HS-27A (cell line): ENCODE measurements at places on chromosomes 3 and 15.
A peak's percentile ranks its signal among the peaks of the same experiment; 100 is the strongest.

DNA sequence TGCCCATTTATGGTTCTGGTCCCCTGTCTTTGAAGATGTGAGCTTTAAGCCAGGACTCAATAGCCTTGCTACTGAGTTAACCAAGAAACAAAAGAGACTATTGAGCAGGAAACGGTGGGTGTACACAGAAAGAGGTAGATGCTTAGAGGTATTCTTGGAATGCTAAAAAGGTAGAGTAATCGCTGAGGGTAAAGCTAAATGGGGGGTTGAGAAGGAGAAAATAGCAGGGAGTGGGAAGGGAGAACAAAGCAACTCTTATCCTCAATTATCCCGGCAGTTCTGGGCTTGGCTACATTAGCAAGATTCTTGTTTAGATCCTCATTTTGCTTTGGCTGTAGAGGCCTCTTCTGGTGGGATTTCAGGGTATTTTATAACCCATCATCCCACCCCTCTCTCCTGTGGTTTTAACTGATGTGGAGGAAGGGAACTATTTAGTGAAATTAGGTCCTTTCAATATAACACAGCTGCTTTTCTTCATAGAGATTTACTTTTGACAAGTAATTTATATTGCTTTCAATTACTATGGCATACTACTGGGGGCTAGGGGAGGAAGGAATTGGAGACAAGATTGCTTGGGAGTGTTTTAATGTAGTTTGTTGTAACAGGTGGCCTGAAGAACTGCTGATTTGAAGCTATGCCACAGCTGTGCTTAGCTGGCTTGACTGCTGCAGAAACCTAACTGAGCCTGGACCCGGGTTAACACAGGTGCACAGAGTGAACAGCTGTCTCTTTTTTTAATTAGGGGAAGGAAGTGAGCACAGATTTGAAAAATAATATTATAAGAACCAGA lies 234.3 kb upstream of the CCDC54 start:
- no peak for DNase-seq

DNA sequence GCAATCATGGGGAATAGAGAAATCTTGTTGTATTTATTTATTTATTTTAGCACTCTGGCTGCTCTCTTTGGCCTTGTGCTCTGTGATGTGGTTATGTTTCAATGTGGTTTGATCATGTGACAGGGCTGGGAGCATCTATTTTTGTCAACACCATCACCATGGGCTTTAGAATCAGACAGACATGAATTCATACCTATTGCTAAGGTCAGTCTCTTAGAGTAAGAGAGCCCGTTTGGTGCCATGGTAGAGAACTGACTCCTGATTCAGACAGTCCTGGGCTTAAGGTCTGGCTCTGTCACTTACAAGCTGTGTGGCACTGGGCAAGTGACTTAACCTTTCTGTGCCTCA lies 157.0 kb downstream of the RYR3 start:
- no peak for DNase-seq

DNA sequence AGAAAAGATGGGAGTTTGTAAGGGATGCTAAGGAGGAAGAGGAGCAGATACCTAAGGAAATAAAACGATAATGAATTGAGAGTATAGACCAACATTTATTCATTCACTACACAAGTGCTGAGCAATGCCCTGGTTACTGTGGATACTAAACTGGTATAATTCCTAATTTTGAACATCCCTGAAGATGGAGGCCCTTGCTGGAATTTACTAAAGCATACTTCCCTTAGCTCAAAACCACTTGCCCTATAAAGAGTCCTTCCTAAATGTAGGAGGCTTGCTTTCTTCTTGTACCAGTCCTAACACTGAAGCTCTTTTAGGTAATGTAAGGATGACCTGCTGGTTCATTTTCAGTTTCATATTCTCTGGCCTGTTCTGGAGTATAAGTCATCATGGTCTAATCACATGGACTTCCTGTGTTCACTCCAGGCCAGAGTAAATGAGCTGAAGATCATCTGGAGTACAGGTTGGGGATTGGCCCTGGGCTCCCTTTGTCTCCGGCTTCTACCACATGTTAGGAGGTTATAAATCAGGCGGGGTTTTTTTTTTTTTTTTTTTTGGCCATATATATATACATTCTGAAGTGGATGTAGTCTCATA lies 40.1 kb upstream of the MTMR10 start:
- no peak for DNase-seq

DNA sequence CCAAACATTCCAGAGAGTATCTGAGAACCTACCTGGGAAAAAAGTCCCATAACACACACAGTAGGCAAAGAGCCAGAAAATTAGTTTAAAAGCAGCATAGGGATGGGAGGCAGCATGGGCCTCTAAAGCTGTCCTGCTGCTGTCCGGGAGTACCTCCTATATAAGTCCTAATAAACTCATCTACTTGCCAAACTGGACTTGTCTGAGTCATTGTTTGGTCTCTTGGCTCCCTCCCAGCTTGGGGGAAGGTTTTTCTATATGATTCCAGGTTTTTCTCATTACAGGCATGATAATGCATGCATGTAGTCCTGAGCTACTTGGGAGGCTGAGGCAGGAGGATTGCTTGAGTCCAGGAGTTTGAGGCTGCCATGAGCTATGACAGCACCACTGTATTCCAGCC lies 17.5 kb upstream of the HACD2 start:
- peak; percentile 59 for DNase-seq

DNA sequence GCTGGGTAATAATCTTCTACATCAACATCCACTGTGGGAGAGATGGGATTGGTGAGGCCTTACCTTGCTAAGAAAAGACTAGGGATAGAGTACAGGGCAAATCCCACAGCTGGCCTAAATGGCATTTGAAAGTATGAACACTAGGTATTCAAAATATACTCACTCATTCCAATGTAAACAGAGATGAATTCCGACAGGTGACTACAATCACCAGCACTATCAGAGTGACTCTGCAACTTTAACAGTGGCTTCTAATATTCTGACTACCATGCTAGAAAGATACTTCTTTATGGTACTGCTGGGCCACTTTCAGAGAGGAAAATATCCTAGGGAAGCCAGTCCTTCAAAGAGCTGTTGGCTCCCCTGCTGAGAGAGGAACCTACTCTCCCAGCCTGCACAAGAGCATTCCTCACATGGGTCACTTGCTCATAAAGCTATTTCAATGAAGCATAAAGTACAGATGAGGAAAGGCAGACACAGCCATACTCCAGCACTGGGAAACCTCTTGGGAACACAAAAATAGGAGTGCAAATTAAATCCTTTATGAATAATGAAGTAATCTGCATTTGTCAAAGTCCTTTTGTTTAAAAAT lies 21.5 kb upstream of the MAN2C1 start:
- DNase-seq, result no peak

GRCh38 chr3:23385327-23385726 lies 182.2 kb downstream of the UBE2E2 start:
- DNase-seq, result no peak

GRCh38 chr15:95563634-95564033 lies 766.9 kb upstream of the NR2F2 start:
- DNase-seq, result no peak

- no peak for DNase-seq
These were observed 44.9 kb upstream of the ZNF385D start for GRCh38 chr3:21795921-21796320.

- no peak for DNase-seq
These were observed 19.3 kb upstream of the LZTFL1 start for GRCh38 chr3:45861043-45861719.

- DNase-seq, result no peak
These were observed at the start of gene TRAT1 for GRCh38 chr3:108822123-108822897. Gene TRAT1 (plus strand): TSS chr3:108822786. CDS start chr3:108822928, 142 bp downstream.

DNA sequence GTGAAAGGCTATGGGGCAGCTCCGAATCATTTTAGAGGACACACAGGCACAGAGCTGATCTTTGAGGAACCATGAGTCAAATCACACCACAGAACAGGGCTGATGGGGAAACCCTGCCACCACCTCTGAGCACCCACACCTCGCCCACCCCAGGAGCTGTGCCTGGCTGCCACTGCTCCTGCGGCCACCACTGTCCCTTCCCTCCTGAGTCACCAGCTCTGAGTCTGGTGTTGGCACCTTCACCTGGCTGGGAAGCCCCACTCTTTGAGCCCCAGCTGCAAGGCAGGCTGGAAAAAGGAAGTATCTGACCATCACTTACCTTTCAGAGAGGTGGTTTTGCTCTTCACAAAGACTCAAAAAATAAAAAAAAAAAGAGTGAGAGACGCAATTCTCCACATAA lies 63.6 kb upstream of the MEF2A start:
- no peak for DNase-seq

GRCh38 chr3:142232340-142232739 lies 7.0 kb upstream of the GK5 start:
- DNase-seq, result no peak

- DNase-seq, result no peak
These were observed 106.7 kb downstream of the C3orf70 start for GRCh38 chr3:185046164-185046515.

- DNase-seq, result no peak
These were observed 445.2 kb downstream of the ZBBX start for GRCh38 chr3:166934879-166935278.

DNA sequence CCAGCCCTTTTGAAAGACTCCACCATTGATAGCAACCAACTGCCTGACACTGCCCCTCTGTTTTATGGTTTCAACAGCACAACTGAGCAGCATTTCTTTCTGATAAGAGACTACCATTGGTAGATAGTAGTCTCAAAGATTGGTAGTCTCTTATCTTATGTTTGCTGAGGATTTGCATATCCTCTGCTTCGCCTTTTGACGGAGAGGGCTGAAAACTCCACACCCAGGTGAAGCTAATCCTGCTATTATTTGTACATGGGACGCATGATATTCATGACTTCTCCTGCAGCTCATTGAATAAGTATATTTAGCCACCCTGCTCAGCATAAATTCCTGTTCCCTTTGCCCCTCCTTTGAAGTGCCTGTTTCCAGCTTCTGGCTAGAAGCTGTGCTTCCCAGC lies 119.4 kb upstream of the STRIT1 start:
- DNase-seq, result no peak

GRCh38 chr3:149186219-149186618 lies 35.4 kb downstream of the CP start:
- no peak for DNase-seq

DNA sequence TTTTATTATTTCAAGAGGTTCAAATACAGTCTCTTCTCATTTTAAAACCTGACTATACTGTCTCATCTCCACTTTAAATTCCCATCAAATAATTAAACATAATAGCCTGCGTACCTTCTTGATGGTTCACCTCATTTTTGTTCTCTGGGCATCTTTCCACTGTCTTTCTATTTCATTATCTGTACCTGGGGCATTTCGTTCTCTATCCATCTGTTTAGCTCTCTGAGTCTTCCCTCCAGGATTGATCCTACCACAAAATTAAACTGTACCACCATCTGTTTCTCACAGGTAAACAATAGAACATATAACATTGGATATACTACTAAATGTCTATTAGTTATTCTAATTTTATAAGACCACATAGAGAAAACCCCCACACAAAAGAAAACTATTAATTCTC lies 1331.4 kb downstream of the NSUN3 start:
- no peak for DNase-seq

- DNase-seq, result peak; percentile 67
These were observed 76.0 kb downstream of the ZNF609 start for GRCh38 chr15:64536244-64536836.

- no peak for DNase-seq
These were observed 312.1 kb downstream of the SOX2 start for GRCh38 chr3:182023843-182024242.

- DNase-seq, result no peak
These were observed 17.4 kb downstream of the DET1 start for GRCh38 chr15:88529021-88529630.

- DNase-seq, result no peak
These were observed 660.9 kb upstream of the CBLB start for GRCh38 chr3:106529738-106530137.

DNA sequence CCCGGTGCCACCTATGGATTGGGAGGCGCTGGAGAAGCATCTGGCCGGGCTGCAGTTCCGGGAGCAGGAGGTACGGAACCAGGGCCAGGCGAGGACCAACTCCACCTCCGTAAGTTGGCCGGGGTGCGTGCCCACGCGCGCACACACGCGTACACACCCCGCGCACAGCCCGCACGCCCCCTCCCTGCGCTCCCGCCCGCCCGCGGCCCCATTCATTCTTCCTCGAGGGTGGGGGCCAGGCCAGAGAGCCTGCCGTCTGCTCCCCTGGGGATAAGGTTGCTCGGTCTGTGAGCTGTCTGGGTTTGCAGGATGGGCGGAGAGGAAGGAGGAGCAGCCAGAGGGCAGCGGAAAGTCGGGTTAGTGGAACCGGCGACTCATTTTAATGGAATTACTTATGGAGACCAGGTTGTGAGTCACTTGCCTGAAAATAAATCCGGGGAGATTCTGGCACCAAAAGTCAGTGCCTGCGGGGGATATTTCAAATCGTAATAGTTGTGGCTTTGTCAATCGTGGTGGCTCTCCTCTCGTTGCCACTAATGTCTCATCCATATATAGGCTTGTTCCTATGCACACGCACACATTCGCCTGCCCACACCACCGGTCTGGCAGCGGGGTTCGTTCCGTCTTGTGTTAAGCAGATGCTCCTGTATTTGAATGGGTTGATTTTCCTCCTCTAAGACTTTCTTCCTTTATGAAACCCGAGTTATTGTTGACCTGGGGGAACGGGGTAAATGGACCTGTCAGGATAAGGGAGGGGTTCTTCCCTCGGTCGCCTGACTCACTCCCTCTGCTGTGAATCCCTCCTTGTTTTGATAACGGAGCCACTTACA lies 223.4 kb upstream of the IL12A start:
- peak; percentile 97 for DNase-seq

DNA sequence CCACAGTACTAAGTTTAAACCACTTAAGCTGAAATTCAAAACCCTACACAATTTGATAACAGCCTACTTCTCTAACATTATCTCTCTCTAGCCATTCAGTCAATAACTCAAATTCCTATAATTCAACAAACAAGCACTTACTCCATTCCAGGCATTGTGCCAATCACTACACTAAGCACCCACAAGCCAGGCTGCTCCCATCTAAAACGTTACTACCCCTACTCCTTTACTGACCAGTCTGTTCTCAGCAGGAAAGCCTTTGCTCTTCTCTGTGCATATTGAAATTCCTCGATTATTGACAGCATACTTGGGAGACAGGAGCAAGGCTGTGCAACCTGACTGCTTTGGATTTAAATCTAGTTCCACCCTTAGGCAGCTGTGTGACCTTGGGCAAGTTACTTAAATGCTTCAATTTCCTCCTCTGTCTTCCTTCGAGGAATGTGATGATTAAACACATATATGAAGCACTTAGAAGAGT lies 177.2 kb upstream of the THBS1 start:
- peak; percentile 67 for DNase-seq

DNA sequence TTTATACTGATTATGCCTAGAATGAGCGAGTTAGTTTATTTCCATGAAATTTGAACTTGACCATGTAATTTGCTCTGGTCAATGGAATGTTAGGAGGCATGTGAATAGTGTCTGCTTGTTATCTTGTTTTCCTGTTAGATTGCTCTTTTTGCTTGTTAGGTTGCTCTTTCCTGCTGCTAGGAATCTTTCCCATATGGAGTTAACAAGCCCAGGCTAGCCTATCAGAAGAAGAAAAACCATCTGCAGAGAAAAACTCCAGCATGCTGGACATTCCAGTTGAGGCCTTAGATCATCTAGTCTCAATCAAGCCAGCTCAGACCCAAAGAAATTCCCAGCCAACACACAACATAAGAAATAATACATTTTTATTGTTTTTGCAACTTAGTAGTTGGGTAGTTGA lies 470.2 kb upstream of the AGTR1 start:
- no peak for DNase-seq
